ENCODE measurements at places on chromosomes 2 and 18. TPM values are rescaled to one million over a fixed set of nuclear protein-coding genes. Genes with fewer than 3 reads are reported as not detected.

WNT6 gene
- not detected for total RNA-seq

AFTPH gene
- total RNA-seq: 16.4 TPM

FKBP1B gene
- total RNA-seq: 6.5 TPM

FLACC1 gene
- total RNA-seq: 1.1 TPM

FBXO48 gene
- 0.23 TPM for total RNA-seq

ONECUT2 gene
- 0.15 TPM for total RNA-seq

FOXI3 gene
- not detected for total RNA-seq

FTCDNL1 gene
- 1.8 TPM for total RNA-seq

MAP3K19 gene
- total RNA-seq: not detected

Data from A375 (cell line).